Globus pallidus (tissue), 1 donor: ENCODE measurements at places on chromosomes 16 and 17.

DNA sequence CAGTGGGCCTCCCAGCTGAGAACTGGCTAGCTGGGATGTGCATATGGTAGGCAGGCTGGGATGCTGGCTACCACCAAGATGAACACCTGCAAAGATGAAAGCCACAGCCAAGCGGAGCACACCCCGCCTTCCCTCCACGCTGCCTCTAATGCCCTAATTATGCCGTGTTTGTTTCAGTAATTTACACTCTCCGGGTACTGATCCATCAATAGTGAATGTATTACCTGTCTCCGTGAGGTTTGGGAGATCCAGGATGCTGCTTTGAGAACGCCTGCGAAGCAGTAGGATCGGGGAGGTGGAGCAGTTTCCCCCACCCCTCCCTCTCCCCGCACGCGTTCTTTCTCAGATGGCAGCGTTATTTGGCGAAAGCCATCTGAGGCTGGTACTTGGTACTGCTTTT, 28.9 kb upstream of the GSE1 start:
- DNase-seq, result no peak

DNA sequence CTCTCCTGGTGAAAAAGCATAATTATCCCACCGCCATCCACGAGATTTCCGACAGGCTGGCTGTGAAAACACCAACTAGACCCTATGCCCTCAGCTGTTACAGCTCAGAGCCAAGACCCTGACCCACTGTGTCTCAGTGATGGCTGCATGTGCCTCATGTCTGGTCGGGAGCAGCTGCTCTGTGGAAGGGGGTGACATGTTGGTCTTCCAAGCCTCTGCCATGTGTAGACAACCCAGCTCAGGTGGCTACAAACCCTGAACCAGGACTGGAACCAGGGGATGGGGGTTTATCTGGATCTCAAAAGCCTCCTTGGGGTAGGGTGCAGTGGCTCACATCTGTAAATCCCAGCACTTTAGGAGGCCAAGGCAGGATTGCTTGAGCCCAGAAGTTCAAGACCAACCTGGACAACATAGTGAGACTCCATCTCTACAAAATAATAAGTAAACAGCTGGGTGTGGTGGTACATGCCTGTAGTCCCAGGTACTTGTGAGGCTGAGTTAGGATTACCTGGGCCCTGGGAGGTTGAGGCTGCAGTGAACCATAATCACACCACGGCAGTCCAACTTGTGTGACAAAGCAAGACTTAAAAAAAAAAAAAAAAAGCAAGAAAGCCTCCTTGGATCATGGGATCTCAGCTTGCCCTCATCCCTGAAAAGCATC, 220.3 kb downstream of the CPPED1 start:
- no peak for DNase-seq

DNA sequence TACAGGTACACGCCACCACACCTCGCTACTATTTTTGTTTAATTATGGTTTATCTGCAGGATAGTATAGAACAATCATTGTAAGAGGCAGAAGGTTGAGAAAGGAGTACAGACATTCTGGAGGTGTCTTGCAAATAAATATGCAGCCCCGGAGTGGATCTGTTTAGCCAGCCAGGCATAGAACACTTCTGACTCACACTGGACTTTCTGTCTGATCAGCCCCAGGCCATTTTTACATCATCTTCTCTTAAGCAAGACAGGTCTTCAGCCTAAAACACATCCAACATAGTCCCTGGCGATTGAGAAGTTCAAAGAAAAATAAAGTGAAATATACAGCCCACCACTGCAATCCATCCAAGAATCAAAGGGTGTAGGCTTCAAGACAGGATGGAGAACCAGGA, 81.4 kb downstream of the XYLT1 start:
- no peak for DNase-seq

GRCh38 chr16:47876511-47876910, 279.3 kb downstream of the ABCC12 start:
- DNase-seq, result no peak
